ENCODE measurements at places on chromosomes 1 and 21. TPM values are rescaled to one million over a fixed set of nuclear protein-coding genes. Genes with fewer than 3 reads are reported as not detected.

Gene KCNH1
- 0.11 TPM for total RNA-seq

DNA sequence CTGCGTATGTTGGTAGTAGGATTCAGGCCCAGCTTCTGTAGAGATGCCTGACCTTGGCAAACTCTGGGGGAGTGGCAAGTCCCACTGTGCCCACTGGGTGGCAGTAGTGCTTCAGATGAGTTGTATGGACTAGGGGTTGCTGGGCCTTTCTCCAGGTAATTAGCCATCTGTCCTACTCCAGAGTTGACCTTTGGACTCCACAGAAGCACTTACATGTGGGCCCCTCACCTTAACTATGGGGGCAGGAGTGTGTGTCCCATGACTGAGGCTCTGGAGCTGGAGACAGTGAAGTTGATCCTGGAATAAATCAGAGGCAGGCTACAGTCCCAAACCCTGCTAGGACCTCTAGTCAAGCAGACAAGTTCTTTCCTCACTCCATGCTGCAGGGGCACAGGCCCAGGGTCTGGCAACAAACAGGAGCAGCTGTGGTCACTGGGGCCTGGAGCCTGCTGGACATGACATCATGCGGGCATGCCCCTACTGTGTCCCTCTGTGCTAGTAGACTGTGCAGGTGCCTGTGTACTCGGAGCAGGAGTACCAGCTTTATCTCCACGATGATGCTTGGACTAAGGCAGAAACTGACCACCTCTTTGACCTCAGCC is 4.6 kb downstream of the DMAP1 start:
- peak; percentile 82 for DNase-seq

GRCh38 chr1:86852782-86853408 is 61.0 kb downstream of the SELENOF start:
- DNase-seq, result no peak

GRCh38 chr1:192190066-192190465 is 31.8 kb downstream of the RGS18 start:
- no peak for DNase-seq
